Frontal cortex (tissue), 4 donors: ENCODE measurements at places on chromosomes 5 and 9.

- DNase-seq: no peak
These were observed 47.7 kb downstream of the LHFPL2 start for GRCh38 chr5:78600687-78601414.

GRCh38 chr5:23223846-23224245, 283.6 kb upstream of the PRDM9 start:
- no peak for DNase-seq

DNA sequence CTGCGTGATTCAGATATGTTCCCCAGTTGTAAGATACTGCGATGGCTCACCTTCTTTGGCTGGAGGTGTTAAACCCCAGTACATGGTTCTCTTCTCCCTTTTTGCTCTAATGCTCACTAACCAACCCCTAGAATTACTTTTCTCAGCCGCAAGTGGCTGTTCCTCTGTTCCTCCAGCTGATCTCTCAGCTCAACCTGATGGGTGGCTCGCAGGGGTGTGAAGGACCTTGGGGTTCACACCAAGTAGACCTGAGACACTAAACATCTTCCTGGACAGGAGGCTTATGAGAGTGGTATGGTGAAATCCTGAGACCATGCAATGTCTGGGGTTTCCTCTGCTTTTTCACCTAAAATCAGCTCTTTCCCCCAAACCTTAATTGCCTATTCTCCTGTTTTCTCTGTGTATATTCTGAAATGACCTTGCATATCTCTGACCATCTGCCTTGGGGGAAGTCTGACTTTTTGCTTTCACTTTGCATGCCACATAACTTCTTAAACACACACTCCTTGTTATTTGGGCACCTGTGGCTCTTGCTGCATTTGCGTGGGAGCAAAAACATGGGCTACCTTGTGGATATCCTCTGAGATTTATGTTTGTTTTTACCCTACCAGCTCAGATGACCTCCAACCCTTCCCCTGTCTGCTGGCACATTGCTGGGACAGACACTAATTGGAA, 15.9 kb upstream of the IFNA14 start:
- DNase-seq: no peak

GRCh38 chr9:116345817-116346216, 192.2 kb downstream of the PAPPA start:
- DNase-seq: no peak

GRCh38 chr9:13759551-13759950, 480.1 kb upstream of the MPDZ start:
- no peak for DNase-seq
